ENCODE measurements at places on chromosomes 7 and 10.

- no peak for DNase-seq
Measured at GRCh38 chr7:49635800-49636199, 137.6 kb upstream of the VWC2 start.

DNA sequence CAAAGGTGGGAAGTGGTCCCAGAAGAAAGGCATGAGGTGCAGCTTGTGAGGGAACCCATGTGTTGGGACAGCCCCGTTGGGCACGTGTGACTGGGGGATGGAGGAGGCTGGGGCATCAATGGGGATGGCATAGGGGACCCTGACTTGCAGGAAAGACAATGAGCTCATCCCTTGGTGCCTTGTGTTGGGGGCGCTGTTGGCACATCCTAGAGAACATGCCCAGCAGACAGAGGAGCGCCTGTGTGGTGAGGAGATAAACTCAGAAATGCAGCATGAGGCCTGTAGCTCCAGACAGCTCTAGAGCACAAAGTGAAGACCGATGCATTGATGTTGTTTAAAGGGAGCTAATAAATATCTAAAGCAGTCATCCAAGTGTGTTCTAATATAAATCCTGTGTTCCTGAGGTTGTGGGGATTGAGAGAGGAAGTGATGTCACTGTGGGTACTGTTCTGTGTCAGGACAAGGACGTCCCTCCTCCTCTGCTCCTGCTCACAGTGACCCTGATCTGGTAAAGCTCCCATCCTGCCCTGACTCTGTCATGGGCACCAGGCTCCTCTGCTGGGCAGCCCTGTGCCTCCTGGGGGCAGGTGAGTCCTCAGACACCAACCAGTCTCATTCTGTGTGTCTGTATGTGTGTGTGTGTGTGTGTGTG, 126.1 kb upstream of the PRSS58 start:
- no peak for DNase-seq

DNA sequence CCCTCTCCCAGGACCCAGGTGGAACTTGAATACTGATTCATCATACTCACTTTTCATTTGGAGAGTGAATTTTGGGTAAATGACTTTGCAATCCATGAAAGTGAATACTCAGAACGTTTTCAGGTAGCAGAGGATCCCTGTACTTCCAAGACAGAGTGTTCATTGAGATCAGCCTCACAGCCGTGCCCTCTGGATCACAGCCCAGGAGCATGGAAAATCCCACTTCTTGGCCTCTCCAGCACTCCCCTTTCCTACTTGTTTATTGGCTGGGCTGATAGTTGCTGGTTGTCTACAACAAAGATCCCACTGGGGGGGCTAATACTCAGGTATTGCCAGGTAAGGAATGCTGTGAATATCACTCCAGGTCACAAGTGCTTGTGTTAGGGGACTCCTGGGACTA, 5.9 kb downstream of the GCK start:
- DNase-seq = no peak

GRCh38 chr7:152868122-152869040, 108.8 kb downstream of the ACTR3B start:
- DNase-seq = no peak

DNA sequence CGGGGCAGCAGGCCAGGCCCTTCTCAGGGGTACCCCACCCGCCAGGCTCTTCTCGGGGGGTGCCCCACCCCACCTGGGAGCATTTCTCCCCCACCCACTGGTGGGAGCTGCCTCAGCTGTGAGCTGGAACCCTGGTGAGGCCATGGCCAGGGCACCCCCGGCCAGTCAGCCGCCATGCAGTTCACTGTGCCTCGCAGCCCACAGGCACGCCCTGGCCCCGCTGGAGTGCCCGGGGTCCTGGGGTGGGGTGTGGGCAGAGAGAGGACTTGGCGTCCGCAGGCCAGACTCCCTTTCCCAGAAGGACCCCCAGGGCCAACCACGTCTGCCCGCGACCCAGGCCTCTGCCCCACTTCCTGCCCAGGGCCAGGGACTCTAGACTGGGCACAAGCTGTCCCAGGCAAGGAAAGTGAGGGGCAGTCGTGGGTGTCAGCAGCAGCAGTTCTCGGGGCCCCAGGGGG, 13.1 kb downstream of the DPYSL4 start:
- DNase-seq = no peak

GRCh38 chr10:17387861-17388503, 66.4 kb downstream of the ST8SIA6 start:
- DNase-seq = no peak

GRCh38 chr7:99824091-99824490, 3.7 kb upstream of the CYP3A43 start:
- DNase-seq = no peak

DNA sequence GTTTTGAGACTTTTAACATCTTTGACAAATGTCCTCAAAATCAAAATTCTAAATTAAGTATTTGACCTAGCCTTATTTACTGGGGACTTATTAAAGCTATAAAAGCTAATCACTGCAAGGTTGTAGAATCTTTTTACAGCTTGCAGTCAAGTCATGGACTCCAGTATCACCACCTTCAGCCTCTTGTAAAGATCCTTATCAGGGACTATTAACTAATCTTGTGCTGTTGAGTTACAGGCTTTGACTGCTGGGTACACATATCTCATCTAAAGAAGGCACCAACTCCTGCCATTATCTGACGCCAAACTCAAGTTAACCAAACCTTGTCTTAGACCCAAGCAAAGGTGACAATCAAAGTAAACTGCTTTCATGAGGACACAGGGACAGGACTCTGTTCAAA, 621.0 kb upstream of the IGFBP3 start:
- DNase-seq = no peak

DNA sequence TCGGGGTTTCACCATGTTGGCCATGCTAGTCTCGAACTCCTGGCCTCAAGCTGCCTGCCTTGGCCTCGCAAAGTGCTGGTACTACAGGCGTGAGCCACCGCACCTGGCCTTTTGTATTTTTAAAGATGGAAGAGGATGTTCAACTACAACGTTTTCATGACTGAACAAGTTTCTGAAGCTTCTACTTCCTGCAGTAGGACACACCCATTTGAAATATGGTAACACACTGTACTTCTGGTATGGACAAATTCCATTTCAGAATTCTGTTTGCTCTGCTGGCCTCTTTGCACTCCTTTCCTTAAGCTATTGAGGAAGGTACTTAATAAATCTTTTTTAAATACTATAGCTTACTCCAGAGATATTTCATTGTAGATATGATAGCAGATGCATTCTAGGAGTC, 10.9 kb upstream of the CDK1 start:
- DNase-seq = no peak

- DNase-seq = no peak
Measured at GRCh38 chr7:132866144-132866531, 215.8 kb downstream of the CHCHD3 start.

GRCh38 chr7:125661006-125661405, 731.4 kb upstream of the POT1 start:
- DNase-seq = no peak

DNA sequence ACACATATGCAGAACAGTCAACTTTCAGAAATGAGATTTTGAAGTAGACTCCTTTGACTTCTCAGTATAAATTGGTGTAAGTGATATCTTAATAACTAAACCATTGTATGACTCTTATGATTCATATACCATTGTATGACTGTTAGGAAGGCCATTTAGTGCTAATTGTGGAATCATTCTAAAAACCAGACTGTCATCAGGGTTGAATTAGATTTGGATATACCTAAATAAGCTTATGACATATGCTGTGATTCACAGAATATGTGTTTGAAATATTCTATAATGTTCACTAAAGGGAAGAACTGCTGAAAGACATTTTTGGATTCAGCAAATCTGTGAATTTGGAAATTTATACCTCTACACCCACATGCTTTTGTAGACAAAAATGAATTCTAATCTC, 438.1 kb downstream of the MDFIC start:
- no peak for DNase-seq

Measured in activated naive CD4-positive, alpha-beta T cell treated with Interleukin-2 at 50 U/mL for 16 hours (primary cell).